ENCODE measurements at places on chromosomes 1 and 21.
A peak's percentile ranks its signal among the peaks of the same experiment; 100 is the strongest.

DNA sequence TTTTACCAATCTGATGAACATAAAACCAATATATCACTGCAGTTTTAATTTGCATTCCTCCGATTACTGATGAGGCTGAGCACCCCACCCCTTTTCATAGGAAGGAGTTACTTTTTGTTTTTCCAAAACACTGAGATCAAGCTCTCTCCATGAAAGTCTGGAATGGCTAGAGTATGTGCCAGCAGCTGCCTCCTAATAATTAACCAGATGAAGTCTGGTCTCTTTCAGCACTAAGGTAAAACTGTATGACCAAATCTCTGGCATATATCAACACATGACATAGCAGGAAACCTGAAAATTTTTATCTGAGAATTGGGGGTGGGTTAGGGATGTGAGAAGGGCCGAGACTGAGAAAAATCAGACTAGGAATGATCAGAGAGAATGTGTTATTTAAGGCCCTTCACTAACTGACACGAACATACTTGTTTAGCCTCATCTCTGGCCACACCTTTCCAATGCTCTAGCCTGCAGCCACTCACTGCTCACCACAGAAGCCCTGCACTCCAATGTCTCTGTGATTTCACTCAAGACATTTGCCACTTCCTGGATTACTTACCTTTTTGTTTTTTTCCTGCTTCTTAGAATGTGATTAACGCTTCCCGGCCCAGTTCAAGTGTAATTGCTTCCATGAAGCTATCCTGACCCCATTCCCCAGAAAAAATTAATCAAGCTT is 34.7 kb downstream of the WASF2 start:
- no peak for DNase-seq

DNA sequence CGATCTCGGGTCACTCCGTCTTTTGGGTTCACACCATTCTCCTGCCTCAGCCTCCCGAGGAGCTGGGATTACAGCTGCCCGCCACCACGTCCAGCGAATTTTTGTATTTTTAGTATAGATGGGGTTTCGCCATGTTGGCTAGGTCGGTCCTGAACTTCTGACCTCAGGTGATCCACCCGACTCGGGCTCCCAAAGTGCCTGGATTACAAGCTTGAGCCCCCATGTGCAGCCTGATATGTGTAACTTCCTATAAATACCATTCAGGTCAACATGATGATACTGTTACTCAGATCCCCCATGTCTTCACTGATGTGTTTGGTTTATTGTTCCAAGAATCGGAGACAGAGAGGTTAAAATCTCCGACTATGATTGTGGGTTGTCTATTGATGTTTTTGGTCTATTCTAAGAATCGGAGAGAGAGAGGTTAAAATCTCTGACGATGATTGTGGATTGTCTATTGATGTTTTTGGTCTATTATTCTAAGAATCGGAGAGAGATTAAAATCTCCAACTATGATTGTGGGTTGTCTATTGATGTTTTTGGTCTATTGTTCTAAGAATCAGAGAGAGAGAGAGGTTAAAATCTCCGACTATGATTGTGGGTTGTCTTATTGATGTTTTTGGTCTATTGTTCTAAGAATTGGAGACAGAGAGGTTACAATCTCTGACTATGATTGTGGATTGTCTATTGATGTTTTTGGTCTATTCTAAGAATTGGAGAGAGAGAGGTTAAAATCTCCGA is 17.0 kb downstream of the C1orf159 start:
- DNase-seq: peak; percentile 27

- DNase-seq: no peak
These were observed 416.3 kb upstream of the ESRRG start for GRCh38 chr1:217139513-217139912.

GRCh38 chr1:89457046-89457445 is 67.6 kb upstream of the LRRC8B start:
- DNase-seq: no peak

- DNase-seq: no peak
These were observed 12.9 kb downstream of the MTR start for GRCh38 chr1:236808005-236808404.

DNA sequence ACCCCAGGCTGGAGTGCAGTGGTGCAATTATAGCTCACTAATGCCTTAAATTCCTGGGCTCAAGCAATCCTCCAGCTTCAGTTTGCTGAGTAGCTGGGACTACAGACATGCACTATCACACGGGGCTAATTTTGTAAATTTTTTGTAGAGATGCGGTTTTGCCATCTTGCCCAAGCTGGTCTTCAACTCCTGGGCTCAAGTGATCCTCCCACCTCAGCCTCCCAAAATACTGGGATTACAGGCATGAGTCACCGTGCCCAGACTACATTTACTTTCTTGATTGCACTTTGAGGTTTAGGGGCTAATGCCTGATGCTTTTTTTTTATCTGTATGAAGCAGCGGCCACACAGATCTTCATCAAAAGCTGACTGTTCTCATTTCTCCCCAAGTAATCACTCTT is 124.6 kb downstream of the KIF26B start:
- no peak for DNase-seq

DNA sequence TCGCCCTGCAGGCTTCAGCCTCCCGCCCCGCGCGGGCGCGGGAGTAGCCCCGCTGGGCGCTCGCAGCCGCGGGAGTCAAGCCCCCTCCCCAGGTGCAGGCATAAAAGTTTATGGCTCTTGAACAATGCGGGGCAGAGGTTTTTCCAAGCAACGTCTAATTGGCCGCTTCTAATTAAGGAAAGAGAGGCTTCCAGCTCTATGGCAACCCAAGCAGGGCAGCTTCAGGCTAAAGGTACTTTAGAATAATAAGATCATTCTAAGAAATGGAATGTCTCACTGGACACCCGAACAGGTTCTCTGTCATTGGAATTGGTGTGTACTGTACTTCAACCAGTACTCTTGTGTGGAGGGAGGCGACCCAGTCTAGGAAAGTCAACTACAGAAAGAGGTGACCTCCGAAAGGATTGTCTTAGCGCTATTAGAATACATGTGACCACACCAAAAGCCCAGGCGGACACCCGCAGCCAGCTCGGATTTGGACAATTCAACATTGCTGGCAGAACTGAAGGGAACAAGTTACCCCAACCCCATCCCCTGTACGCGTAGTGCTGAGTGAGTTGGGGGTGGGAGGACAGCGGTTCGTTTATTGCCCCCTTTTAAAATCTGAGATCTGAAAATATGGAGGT is 12.5 kb downstream of the NR5A2 start:
- DNase-seq: no peak

GRCh38 chr1:77958391-77958790 is 20.5 kb downstream of the FUBP1 start:
- DNase-seq: no peak

GRCh38 chr1:29123887-29124365 is at the start of gene TMEM200B:
Gene TMEM200B (minus strand): TSS chr1:29123903. CDS start chr1:29121828, 2,075 bp downstream.
- no peak for DNase-seq

DNA sequence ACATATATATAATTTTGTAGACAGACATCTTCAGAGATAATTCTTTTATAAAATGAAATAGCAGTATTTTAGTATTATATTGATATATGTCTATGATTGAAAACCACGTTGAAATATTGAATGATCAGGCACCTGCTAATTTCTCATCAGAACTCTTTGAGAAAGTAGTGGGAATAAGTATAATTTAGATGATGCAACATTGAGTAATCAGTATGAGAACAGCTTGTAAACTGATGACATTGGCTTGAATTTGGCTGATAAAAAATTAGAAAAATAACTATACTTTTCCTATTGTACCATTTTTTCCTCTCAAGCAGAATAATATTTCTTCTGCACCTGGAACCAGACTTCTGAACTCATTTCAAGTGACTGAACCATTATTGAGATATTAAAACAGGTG is 1316.8 kb downstream of the NCAM2 start:
- DNase-seq: no peak
